ENCODE measurements at places on chromosomes 2 and 18. TPM values are rescaled to one million over a fixed set of nuclear protein-coding genes. Genes with fewer than 3 reads are reported as not detected.
A peak's percentile ranks its signal among the peaks of the same experiment; 100 is the strongest.

DNA sequence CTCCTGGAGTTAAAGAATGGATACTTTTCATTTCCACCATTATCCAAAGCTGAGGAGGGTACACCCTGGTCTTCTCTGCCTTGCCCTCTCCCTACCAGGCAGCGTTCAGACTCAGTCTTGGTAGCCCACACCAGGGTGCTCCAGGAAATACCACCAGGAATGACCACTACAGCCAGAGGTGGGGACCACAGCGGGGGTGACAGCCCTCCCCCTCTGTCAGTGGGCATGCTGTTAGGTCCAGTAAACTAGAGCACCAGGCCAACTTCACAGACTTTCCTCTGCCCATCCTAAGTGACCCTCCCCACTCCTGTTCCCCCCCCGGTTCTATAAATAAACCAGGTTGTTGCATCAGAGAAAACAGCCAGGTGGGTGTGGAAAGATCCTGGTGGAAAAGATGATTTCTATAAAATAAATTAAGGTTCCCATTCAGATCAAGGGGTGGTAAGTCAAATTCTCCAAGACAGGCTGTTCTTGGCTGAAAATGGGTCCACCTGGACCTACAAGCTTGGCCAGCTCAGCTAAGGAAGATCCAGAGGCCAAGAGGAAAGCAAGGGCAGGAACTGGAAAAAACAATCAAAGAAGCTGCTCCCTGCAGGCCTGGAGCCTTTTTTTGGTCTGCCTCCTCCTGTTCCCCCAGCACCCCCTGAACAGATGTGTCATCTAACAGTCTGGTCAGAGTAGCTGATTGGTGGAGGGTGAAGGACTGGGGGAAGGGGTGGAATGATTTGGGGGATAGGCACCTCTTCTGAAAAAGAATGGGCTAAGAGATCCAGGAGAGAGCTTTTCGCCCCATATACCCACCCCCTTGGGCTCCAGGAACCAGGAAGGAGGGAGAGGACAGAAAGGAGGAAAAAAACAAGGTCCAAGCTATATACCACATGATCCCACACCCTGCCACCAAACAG lies 2.3 kb downstream of the RAB11FIP5 start:
- no peak for DNase-seq

GRCh38 chr18:51622702-51623101 lies 425.2 kb upstream of the MEX3C start:
- DNase-seq = no peak

GRCh38 chr2:145595296-145595695 lies 1075.4 kb upstream of the ZEB2 start:
- DNase-seq = no peak

DNA sequence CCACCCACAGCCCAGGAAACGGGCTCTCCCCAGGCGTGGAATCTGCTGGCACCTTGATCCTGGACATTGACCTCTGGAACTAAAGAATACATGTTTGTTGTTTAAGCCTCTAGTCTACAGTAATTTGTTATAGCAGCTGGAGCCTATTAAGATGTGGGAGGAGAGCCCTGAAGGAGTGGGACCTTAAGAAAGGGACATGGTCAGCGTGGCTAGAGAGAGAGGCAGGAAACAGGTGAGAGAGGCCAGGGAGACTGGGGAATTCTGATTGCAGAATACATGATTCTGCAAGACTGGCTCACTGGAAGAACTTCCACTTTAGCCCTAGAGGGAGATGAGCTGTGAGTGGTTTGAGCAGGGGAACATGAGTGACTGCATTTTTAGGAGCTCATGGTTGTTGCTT lies 83.2 kb downstream of the CD8B2 start:
- DNase-seq = no peak

DNA sequence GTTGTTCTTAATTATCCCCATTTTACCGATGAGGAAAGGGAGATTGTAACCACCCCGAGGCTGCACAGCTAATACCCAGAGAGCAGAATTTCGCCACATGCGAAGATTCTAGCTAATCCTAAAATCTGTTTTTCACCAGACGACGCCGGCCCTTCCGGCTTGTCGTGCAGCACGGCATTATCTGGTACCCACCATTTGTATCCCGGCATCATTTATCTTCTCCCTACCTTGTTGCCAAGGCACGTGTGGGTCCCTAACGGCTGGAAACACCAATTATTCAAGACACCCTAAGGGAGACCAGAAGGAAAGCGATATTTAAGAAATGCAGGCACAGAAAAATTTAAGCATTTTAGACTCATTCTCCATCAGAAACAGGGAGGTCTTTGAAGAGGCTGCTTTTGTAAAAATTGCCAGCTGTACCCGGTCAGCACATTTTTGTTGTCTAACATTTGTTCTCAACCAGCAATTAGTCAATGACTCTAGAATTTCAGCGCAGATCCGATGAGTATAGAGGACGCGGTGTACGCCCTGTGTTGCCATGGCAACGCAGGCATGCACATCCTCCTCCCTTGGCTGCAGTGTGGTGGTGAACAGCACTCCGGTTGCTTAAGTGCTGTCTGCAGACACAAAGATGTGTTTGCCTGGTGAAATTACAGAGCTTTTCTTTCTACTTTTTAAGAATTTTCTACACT lies 111.6 kb downstream of the AGAP1 start:
- DNase-seq = peak; percentile 67

DNA sequence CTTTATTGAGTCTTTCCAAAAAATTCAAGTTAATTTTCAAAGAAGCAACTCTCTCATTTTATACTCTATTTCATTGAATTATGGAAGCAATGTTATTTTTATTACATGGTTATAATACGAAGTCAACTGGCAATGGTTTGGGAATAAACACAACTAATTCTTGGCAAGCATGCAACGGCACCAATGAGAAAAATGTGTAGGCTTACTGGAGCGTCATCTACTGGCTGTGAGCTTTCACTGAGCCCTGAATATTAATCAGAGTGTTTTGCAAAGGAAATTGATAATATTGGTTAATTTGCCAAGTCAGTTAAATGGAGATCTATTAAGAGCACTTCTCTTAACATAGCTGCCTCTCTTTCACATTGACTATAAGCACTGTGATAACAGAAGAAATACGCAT lies 163.9 kb downstream of the IKZF2 start:
- DNase-seq = no peak

DNA sequence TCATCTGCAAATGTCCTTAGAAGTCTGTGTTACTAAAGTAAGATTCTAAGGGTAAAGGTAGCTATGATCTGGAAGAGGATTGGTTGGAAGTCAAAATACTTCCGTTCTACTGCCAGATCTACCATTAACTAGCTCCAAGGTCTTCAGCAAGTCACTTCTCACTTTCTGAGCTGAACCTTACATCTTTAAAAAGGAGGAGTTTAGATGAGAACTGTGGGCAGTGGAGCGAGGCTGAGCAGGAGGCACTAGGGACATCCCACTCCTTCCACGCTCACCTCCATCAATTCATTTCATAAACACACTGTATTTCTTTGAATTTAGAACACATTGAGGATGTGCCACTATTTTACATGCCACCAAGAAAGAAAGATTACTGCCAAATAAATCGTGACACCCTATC lies 143.0 kb downstream of the ABCA12 start:
- DNase-seq = no peak

DNA sequence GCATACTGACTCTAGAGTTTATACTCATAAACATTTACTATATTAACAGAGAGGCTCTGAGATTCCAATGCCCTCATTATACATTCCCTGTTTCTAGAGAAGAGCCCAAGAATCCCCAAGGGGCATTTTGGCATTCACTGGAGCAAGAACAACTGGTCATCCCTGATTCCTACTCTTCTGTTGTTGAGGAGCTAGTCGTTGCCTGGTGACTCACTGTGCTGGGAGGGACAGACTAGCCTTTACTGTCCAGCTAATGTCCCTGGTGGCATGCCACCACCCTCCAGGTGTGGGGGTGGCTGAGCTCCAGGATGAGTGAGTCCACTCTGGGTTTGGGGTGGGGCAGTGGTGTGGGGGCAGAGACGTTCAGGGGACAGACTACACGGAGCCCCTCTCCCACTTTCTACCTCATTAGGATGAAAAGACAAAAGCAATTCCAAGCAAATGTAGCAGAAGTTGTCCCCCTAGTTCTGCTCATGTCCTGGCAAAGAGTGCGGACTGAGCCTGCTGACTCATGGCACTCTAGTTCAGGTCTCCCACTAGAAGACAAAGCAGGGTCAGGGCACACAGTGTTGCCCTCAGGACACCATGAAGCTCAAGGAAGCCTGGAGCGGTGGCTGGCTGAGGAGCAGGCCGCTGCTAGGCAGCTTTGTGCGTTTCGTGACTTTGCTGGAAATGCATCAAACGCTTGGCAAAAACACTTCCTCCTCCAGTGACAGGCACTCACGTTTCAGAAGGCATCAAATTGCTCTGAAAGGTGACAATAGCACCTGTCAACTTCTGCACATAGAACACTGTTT lies 49.4 kb downstream of the RHOB start:
- DNase-seq = no peak

DNA sequence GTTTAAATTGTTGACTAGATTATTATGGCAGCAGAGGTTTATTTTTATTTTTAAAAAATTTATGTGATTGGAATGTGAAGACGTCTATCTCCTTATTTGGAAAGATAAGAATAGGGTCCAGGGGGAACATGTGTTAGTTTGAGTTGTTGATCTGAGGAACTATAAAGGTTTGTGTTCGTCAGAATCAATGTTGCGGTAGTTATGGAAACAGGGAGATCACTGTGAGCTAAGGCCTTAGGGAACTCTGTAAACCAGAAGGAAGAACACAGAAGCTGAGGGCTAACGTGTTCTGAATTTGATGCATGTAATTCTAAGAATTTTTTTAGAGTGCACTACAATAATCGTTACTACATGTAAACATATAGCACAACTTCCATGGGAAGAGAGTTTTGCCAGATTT lies 168.5 kb upstream of the ZSWIM2 start:
- DNase-seq = no peak

- no peak for DNase-seq
Measured at GRCh38 chr18:48053881-48054816, 123.7 kb upstream of the SMAD2 start.

- no peak for DNase-seq
Measured at GRCh38 chr2:70125498-70125898, 38.2 kb downstream of the PCBP1 start.

GRCh38 chr2:27095745-27096651 lies 9.4 kb downstream of the KHK start:
- DNase-seq = no peak

DNA sequence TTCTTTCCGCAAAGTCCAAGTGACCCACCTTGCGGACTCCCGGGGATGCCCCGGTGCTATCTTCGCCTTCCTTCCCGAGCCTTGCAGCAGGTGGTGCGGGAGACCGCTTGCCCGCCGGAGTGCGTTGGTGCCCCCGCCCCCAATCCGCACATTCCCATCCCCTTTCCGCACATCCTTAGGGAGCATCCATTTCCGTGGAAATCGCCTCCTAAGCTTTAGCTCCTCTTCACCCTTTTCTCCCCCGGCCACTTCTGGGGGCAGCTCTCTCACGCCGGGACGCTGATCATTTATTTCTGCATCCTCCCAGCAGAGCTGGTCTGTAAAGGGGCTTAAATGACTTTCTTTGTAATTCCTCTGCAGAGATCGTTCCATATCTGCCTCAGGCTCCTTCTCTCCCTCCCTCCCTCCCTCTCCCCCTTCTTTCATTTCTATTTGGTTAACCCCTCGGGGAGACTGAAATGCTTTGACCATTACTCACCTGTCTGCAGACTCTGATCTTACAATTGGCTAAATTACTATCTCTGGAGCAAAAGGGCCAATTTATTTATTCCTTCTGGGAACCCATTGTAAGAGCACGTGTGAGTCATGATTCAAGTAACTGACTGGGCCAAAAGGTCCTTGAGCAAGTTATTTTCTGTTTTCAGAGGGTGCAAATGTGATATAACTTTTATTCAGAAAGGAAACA lies 1.3 kb upstream of the LYPD1 start:
- no peak for DNase-seq

MFSD6 gene
- polyA plus RNA-seq = 13.6 TPM

SIX3 gene
- not detected for polyA plus RNA-seq

AFTPH gene
- polyA plus RNA-seq = 72.3 TPM

STPG4 gene
- polyA plus RNA-seq = not detected
